ENCODE measurements at places on chromosomes 6 and 20.

- DNase-seq: peak; percentile 33
Observed at GRCh38 chr20:33576432-33577125, 85.5 kb upstream of the C20orf144 start.

DNA sequence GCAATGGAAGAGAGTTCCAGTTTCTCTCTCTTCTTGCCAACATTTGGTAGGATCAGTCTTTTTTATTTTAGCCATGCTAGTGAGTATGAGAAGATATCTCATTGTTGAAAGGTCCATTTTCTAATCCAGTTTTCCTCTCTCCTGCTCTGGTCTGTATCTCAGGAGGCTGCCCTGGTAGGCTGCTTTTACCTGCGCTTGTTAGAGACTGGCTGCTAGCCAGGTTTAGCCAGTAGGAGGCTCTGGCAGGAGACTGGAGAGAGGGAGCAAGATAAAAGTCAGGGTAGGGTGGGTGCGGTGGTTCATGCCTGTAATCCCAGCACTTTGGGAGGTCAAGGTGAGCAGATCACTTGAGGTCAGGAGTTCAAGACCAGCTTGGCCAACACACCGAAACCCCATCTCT is 68.6 kb upstream of the FOXP4 start:
- no peak for DNase-seq

GRCh38 chr6:90765895-90766294 is 179.0 kb upstream of the MAP3K7 start:
- no peak for DNase-seq

DNA sequence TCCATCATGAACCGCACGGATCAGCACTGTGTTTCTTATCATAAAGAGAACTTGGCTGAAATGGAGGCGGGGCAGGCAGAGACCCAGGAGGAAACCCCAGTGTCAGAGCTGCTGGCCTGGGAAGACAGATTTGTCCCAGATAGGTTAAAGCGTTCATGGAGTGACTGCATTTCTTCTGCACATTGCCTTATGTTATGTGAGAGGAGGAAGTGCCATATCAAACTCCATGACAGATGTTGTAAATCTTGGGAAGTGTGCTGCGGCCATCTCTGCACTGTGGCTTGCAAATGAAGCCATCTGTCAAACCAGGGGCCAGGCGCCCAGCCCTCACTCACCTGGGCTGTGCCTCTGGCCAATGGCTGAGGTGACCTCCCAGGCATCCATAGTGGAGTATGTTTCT is 163.0 kb downstream of the SLC24A3 start:
- DNase-seq: no peak

- DNase-seq: no peak
Observed at GRCh38 chr6:36912586-36912985, 26.8 kb downstream of the C6orf89 start.

GRCh38 chr6:44072959-44073611 is 54.2 kb downstream of the MRPL14 start:
- DNase-seq: peak; percentile 93

GRCh38 chr20:39136798-39137197 is 174.7 kb downstream of the DHX35 start:
- DNase-seq: no peak

DNA sequence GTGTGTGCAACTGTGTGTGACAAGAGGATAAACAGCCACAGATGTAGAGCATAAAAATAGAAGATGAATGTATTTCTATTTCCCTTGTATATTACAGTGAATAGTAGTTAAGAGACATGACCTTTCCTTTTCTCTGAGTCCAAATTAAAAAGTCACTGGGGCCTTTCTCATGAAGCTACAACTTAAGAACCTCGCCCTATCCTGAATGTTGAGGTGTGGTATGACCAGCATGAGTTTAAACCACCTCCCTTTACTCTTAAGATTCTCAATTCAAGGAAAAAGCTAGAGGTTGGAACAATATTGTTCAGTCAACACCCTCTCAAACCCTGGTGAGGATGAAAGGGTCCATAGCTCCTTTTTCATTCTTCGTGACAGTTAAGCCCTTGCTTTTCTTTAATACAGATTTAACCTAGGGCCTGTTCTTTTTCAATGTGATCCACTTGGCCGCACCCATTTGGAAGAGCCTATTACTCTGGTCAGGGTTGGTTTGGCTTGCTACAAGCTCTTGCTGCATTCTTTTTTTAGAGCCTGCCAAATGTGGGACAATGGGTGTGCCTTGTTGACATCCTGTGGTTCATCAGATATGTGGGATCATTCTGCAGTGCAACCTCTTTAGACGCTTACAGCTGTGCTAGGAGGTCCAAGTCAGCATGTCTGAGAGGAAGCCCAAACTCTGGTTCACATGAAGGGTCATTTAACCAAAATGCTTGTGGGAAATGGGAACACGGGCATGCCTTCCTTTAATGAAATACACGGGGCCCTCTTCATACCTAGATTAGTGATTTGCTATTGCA is 290.0 kb downstream of the HAO1 start:
- DNase-seq: no peak

DNA sequence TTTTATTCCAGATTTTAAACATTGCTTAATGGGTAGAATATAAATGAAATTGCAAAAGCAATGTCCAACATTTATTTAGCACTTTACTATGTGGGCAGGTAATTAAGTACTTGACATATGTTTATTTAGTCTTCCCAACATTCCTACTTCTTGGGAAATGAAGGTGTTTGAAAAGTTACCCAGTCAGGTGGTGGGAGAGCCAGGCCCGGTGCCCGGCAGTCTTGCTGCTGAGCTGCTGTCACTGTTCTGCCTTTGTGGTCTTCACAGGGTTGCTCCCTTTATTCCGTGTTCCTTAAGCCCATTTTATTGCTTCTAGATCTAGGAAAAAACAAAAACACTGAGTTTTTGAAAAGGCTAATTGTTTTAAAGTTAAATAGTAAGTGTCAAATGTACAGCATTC is 42.6 kb upstream of the TULP4 start:
- DNase-seq: no peak

DNA sequence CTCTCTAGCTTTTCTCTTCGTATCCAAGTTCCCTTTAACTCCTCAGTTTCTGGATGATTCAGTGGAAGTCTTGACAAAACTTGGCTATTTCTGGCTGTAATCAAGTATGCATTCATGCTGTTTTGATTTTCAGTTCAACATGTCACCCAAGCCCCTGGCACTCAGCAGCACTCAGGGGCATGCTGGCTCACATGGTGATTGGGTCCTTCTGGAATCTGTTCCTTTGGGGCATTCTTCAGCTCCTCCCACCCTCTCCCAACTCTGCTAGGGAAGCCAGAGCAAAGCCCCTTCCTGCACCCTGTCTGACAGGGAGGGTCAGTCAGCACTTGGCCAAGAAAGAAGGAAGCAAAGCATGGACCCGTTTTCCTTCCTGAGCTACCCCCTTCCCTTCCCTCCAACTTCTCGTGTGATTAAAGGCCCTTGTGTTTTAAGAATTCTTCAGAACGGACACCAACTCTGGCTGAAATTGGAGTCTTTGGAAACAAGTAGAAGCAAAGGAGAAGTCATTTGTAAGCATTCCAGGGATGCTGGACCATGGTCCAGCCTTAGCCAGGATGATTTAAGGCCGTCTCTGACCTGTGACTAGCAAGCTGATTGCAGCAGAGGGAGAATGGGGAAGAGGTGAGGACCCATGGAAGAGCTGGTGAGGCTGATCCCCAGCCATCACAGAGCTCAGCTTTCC is 7.1 kb downstream of the PLEKHG1 start:
- DNase-seq: no peak

GRCh38 chr6:21064756-21065340 is 528.7 kb upstream of the SOX4 start:
- DNase-seq: no peak

DNA sequence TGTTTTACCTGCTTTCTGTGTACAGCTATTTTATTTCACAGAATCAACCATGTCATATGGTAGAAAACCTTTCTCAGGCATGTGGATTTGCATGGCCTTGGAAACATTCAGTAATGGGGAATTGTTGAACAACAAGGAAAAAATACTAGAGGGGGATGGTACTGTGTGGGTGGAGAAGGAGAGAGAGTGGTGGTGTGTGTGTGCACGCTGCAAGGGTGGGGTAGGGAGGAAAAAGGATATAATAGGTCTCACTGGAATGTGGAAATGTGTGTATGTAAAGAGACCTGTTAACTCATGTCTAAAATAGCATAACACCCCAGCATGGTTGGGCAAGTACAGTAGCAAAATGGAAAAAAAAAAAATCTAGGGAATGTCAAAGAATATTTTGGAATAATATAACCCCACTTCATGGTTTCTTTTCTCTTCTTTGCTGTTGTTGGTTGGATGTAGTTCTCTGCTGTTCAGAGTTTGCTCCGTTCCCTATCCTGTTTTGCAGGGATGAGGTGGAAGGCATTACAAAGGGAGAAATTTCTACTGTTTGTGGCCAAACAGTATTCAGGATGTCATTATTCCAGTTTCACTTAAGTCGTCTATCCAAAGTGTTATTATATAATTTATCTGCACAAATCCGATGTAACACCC is 93.9 kb upstream of the CITED2 start:
- no peak for DNase-seq

DNA sequence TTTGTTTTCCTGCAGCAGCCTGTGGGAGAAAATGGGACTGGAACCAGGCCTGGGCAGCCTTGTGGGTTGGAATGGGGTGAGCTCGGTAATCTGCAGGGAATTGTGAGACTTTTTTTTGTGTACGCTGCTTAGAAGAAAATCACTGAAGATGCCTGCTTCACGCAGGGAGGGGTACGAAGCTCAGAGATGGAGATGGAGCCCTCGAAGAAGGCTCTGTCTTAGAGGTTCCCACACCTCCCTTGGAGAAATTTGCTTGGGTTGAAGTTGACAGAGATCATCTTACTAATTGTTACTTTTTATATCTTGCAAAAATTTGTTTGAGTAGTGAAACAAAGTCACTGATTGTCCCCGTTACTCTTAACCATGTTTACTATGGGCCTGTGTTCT is 894 bp downstream of the PYGB start:
- DNase-seq: no peak

- DNase-seq: no peak
Observed at GRCh38 chr6:6881438-6882225, 226.1 kb upstream of the RREB1 start.

DNA sequence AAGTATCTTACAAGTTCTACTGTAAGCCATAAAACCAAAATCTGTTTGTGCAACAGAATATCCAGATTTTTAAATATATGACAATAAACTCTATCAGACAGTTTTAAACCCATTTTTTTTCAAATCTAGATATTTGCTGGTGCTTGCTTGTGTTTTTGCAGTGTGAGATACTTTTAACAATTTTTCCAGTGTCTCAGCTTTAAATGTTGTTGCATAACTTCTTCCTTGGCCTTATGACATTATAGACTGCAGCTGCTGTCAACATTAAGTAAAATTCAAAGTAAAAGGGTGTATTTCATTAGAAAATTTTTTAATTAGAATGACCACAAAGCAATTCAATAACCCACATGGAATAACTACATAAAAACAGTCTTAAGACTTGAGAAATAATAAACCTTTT is 139.5 kb downstream of the PTPRK start:
- DNase-seq: no peak

DNA sequence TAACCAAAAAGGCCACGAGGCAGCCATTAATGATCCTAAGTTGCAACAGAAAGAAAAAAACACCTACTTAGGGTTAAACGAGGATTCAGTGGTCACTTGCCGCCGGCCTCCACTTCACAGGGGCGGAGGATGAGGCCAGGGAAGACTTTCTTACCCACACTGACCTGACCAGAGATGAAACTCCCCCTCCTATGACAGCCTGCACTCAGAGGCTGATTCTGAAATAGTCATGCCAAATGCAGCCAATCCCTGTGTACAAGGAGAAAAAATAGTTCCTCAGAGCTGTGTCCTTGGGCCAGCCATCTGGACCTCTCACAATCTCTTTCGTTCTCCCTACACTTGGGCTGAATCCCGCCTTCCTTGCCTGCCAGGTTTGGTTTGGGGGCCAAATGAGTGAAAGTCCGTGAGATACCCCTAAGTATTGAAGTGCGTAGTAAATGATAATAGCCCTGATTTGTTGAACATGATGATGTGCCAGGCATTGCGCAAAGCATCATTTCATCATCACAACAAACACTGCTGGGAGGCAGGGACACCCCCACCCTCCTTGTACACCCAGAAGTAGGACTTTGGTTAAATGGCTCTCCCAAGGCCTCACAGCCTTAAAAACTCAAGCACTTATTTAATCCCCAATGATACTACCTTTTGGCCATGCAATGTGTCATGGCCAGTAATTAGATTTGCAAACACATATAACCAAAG is 3.2 kb upstream of the IRF4 start:
- DNase-seq: no peak

DNA sequence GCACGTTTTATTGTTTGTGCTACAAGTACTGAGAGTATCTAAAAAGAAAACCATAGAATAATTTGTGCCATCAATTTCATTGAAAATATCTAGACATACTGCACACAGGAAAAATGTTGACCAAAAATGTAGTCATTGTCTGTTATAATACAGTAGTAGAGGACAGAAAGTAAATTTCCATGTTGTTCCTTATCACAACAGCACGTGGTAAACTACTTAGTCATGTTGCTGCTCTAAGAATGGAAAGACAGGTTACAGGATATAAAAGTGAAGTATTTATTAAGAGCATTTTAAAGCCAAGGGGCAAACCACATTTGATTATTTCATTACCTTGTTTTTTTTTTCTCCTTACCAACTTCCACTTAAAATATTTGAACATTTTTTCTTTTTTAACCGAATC is 89.0 kb upstream of the CEP85L start:
- DNase-seq: no peak

GRCh38 chr6:158143700-158144099 is 24.4 kb downstream of the SERAC1 start:
- DNase-seq: peak; percentile 29

DNA sequence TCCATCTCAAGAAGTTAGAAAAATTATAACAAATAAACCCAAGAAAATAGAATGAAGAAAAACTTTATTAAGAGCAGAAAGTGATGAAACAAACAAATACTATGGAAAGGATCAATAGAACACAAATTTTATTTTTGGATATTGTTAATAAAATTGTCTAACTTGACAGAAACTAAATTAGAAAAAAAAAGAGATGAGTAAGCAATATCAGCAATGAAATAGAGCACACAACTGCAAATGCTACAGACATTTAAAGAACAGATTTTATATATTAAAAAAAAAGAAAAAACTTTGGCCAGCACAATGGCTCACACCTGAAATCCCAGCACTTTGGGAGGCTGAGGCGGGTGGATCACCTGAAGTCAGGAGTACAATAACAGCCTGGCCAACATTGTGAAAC is 628.0 kb downstream of the EPHA7 start:
- DNase-seq: no peak

- no peak for DNase-seq
Observed at GRCh38 chr6:125524356-125524755, 222.6 kb upstream of the HDDC2 start.

- DNase-seq: no peak
Observed at GRCh38 chr6:22804620-22805261, 235.4 kb downstream of the HDGFL1 start.

DNA sequence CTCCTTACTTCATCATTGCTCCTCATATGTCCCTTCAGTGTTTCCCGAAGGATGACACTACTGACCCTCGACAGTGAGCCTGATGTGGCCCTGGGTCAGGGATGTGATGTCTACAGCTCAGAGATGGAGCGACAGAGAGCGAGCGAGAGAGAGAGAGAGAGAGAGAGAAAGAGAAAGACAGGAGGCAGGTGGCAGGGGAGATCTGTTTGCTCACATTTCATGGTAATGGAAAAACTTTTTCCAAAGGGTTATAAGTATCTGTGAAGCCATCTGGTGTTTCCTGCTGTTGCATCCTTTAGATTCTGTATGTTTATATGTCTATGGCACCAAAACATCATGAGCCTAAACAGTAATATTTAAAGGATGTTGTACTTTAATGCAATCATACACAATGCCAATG is 77.2 kb downstream of the PPP1R3G start:
- no peak for DNase-seq

Data from RPMI8226 (cell line).